ENCODE measurements at places on chromosomes 2 and 18.

- no peak for DNase-seq
Measured at GRCh38 chr2:188051706-188052105, 240.0 kb upstream of the GULP1 start.

DNA sequence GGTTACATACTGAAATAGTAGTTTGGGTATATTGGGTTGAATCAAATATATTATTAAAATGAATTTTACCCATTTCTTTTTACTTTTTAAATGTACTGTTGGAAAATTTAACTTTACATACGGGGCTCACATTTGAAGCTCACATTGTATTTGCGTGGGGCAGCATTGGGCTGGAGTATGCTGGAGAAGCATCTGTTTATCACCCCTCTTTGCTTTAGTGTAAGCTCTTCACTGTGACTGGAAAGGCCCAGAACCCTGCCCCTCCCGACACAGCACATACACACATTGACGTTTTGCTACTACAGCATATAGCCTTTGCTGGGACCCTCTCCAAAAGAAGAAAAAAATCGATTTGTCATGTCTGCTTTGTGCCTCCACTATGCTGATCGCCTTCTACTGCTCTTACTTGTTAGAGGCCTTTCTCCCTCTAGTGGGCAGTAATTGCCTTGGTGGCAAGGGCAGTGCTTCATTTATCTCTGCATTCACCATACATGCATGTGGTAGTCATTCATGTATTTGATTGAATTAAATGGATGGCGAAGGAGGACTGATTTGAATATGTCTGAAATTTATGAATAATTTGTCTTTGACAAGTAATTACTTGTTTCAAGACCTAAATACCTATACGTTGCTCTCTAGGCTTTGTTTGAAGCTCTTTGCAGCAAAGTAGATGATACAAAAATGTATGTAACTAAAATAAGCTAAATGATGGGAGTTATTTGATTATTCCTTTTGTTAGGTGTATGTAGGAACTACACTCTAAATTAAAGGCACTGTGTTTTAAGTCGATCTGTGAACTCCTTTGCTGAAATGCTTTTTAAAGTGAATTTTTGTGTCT, 37.4 kb downstream of the VAPA start:
- DNase-seq: peak; percentile 35

DNA sequence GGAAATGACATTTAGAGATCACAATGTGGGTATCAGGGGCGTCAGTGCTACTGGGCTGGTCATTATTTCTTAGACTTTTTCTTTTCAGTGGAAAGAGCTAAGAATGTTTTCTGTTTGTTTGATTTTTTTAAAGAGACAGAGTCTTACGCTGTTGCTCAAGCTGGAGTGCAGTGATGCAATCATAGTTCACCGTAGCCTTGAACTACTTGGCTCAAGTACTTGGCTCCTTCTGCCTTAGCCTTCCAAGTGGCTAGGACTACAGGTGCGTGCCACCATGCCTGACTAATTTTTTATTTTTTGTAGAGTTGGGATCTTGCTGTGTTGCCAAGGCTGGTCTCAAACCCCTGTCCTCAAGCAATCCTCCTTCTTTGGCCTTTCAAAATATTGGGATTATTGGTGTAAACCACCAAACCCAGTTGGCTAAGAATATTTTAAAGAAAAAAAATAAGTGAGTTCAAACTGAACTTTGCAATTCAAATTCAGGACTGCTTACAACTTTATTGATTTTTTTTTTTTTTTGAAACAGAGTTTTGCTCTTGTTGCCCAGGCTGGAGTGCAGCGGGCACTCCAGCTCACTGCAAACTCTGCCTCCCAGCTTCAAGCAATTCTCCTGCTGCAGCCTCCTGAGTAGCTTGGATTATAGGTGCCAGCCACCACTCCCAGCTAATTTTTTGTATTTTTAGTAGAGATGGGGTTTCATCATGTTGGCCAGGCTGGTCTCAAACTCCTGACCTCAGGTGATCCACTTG, 154.2 kb downstream of the MIB1 start:
- no peak for DNase-seq

- no peak for DNase-seq
Measured at GRCh38 chr2:201633661-201634249, 9.5 kb downstream of the TMEM237 start.

GRCh38 chr18:3184275-3184963, 35.3 kb downstream of the MYOM1 start:
- no peak for DNase-seq

DNA sequence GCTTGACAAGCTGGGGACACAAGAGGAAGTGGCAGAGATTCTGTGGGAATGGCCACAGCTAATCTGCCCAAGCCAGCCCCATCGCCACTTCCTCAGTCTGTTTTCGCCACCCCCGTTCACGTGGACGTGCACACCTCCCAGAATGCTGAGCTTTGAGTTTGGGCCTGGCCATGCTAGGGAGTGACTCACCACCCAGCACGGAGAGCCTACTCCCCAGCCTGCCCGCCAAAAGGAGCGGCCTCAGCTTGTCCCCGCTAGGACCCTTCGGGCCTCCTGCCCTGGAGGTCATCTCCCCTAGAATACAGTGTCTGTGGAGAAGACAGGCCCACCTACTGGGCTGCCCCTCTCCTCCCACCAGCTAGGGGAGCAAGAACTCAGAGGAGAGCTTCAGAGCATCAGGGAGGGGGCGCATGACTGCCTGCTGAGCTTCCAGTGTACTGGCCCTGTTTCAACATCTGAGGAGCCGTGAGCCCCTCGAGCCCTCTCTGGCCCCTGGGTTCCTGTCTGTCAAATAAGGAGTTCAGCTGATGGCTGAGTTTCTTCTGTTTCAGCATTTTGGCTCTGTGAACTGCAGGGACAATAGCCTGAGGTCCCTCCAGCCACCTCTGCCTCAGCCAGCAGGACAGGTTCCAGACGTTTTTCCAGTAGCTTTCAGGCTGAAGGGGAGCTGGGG, 5.1 kb downstream of the SLC35F6 start:
- DNase-seq: no peak

- DNase-seq: no peak
Measured at GRCh38 chr18:78634061-78634696, 345.4 kb upstream of the SALL3 start.

DNA sequence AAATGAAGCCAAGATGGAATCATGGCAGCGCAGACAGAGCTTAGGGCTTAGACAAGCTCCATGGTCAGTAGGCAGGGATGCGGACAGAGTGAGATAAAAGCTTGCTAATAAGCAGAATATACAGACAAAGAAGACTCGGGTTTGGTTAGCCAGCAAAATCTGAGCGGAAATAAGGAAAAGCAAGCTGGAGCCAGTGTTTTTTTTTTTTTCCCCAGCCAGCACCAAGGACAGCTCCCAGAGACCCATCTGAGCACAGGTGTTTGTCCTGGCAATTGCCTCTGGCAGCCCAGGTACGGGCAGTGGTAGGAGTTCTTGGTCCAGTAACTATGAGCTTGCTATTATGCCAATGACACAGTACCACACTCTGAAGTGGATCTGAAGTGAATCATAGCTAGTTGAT, 187.6 kb downstream of the ADCYAP1 start:
- no peak for DNase-seq

DNA sequence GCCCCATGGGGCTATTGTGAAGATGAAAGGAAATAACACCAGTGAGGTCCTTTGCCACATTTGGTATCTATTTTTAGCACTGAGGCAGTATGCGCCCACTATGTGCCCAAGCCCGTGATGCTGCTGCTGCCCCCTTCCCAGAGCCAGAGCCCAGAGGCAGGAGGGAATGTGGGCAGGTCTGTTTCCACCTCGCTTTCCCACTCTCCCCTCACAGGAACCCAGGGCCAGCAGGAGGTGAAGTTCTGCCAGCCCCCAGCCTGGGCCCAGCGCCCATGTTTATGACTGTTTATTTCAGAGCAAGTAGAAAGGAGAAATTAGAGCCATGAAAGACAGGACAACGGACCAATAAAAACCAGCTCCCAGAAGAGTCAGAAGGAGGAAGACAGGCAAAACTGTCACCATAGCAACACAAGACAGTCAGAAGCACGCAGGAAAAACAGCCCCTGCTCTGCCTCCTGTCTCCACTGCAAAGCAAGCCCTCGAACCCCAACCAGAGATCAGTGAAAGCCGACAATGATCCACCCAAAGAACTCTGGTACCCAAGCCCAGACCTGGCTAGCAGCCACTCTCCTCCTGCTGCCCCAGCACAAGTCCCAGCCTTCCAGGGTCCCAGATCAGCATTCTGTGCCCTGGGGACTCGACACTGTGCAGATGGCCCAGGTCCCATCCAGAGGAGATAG, 1.4 kb downstream of the CYRIA start:
- DNase-seq: peak; percentile 6

DNA sequence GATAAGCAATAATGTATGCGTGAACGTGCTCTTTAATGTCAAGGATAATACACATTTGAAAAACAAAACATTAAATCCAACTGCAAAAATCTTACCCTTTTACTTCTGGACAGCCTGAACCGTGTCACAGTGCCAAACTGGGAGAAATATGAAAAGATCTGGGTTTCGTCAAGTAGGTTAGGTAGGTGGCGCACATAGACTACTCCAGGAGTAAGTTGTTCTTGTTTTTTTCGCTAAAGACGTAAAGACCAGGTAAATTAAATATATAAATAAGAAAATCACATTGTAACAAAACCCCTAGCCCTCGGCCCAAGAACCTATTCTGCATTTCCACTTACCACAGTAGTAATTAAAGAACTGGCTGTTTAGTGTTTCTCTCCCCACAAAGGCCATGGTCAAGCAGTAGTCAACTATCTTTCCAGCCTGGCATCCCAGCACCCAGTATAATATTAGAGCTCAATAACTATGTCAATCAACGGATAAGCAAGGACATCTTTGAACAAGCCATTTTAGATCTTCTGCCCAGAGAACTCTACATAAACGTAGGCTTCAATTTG, 1.1 kb downstream of the NIFK start:
- DNase-seq: no peak

- DNase-seq: no peak
Measured at GRCh38 chr18:65968239-65969004, 217.6 kb downstream of the CDH7 start.

GRCh38 chr2:46179037-46179621, 118.1 kb upstream of the EPAS1 start:
- no peak for DNase-seq

DNA sequence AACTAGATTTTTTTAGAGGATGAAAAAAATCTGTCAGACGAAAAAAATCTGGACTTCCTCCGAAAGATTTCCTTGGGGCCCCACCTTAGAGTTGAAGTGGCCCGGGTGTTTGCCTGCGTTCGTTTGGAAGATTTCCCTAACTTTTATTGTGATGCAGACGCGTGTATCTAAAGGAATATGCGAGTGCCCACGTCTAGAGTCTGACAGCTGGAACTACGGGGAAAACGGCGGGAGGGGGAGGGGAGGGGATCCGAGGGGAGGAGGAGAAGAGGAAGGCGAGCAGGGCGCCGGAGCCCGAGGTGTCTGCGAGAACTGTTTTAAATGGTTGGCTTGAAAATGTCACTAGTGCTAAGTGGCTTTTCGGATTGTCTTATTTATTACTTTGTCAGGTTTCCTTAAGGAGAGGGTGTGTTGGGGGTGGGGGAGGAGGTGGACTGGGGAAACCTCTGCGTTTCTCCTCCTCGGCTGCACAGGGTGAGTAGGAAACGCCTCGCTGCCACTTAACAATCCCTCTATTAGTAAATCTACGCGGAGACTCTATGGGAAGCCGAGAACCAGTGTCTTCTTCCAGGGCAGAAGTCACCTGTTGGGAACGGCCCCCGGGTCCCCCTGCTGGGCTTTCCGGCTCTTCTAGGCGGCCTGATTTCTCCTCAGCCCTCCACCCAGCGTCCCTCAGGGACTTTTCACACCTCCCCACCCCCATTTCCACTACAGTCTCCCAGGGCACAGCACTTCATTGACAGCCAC, 2.4 kb upstream of the SP9 start:
- peak; percentile 20 for DNase-seq

- DNase-seq: no peak
Measured at GRCh38 chr2:238216651-238217184, 13.2 kb upstream of the ILKAP start.

DNA sequence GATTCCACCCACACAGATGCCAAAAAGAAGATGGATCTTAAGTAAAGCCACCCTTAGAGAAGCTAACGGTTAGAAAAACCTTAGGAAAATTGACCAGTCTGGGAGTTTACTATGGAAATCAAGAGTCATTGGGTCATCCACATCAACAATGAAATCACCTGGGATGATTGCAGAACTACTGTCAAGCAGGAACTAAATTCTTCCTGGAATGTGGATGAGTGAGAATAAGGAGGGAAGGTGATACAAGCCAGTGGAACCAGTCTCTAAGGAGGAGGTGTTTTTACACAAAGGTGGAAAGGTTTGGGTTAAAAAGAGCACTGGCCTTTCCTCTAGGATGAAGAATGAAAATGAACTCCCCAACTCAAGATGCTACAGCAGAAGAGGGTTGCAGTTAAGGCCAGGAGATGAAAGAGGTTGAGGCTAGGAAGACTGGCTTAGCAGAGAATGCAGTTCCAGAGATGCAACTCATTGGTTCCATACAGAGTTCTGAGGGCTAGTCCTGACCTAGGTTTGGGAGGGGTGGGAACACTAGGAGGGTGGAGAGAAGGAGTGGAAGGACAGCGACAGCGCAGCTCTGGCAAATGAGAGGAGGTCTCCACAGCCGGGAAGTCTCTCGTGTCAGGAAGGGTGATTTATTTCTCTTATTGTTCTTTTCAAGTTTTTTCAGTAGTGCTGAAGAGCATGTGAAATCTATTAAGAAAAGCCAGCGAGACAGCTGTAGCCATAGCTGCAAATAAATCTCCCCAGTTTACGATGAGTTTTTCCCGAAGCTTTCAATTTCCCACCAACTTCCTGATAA, 27.7 kb upstream of the KDM3A start:
- no peak for DNase-seq

DNA sequence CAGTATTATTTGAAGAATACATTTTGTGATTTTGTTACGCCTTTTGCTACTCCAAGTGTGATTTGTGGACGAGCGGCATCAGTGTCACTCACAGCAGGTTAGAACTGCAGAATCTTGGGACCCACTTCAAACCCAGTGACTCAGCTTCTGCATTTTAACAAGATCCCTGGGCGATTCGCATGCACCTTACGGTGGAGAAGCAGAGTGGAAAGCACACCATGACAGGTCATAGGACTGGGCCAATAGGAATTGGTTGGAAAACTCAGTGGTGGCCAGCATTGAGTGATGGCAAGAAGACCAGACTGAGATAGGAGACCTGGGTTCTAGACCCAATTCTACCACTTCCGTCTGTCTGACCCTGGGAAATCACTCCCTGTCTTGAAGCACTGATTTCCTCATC, 26.3 kb downstream of the CTLA4 start:
- no peak for DNase-seq

DNA sequence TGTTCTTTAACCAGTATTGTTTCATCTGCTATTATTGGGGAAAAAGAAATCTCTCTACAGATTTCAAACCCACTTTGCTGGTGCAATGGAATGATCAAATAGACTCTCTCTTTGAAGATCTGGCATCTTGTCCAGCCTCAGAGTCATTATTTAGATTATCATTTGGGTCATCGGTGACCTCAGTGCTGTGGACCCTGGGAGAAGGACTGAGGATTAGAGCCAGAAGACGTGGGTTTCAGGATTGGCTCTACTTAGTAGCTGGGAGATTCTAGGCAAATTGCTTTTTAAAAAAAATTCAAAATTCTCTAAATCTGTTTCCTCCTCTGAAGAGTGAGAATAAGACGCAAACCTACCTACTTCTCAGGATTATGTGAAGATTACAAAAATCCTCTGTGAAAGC, 107.6 kb upstream of the CTAGE1 start:
- no peak for DNase-seq
